ENCODE measurements at places on chromosomes 2 and 18. TPM values are rescaled to one million over a fixed set of nuclear protein-coding genes. Genes with fewer than 3 reads are reported as not detected.

GRCh38 chr18:9850309-9850708 is 35.5 kb upstream of the TXNDC2 start:
- no peak for DNase-seq

DNA sequence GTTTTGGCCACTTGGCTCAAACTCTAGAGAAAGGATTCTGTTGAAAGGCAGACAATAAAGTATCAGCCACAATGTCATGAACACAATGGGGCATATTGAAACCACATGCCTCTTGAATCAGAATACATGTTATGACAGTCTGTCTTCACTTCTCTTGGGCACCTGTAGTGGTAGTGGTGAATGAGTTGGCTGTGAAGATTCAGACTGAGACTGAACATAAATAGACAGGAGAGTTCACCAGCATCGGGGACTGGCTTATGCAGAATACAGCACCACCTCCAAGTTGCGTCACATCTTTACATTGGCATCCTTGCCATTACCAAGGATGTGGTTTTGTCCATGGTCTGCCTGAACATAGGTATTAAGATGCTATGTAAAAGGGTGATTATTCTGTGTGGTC is 336.8 kb downstream of the MYCN start:
- no peak for DNase-seq

- no peak for DNase-seq
Measured at GRCh38 chr2:176066645-176067588, 16.8 kb downstream of the EVX2 start.

DNA sequence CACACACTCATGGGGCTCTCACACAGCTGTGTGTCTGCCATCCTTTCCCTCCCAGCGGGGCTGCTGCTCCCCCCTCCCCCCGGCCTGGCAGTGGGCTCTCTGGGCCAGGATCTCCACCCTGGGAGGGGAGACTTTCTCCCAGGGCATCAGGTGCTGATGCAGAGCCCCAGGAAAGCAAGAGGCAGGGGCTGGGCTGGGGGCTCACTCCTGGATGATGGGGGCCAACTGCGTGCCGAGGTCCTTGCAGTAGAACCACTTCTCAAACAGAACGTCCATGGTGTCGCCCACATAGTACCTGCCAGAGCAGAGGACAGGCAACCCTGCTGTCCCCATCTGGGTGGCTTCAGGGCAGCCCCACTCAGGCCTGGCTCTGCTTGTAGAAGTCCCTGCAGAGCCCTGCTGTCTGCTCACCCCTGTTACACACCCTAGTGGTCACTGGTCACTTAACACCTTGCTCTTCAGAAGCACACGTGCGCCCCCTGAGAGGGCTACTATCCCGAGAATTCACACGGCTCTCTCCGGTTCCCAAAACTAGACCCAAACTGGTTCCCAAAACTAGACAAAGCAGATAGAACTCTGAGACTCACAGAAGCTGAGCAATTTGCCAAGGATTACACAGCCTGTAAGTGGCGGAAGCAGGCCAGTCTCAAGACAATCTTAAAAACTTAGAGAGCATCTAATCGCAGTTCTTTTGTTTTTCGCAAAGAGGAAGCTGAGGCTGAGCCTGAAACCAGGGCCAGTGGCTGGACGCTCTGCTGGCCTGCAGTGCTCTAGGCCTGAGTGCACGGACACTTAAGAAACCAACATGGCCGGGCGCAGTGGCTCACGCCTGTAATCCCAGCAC is 6.6 kb upstream of the OXER1 start:
- DNase-seq = no peak

DNA sequence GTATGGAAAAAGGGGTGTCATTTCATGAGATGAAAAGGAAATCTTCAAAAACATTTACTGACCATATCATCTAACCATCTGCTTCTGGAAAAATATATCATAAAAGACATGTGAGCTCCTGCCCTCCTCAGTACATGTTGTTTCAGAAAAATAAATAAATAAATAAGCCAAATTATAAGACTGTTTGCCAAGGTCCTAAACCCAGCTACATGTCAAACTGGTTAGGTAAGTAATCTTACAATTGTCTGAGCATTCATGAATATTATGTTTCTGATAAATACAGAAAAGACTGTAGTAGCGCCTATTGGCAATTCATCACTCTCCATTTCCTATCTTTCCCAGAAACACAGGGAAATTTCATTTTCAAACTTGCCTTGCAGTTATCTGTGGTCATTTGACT is 138.9 kb upstream of the SETBP1 start:
- no peak for DNase-seq

- no peak for DNase-seq
Measured at GRCh38 chr2:43333656-43334144, 107.3 kb upstream of the ZFP36L2 start.

KHK gene
- 5.7 TPM for total RNA-seq

PLA2R1 gene
- 13.9 TPM for total RNA-seq

All from posterior vena cava (tissue), 2 donors.